ENCODE measurements at places on chromosomes 13 and 19.

- no peak for DNase-seq
Measured at GRCh38 chr13:52022356-52022755, 2.1 kb upstream of the UTP14C start.

DNA sequence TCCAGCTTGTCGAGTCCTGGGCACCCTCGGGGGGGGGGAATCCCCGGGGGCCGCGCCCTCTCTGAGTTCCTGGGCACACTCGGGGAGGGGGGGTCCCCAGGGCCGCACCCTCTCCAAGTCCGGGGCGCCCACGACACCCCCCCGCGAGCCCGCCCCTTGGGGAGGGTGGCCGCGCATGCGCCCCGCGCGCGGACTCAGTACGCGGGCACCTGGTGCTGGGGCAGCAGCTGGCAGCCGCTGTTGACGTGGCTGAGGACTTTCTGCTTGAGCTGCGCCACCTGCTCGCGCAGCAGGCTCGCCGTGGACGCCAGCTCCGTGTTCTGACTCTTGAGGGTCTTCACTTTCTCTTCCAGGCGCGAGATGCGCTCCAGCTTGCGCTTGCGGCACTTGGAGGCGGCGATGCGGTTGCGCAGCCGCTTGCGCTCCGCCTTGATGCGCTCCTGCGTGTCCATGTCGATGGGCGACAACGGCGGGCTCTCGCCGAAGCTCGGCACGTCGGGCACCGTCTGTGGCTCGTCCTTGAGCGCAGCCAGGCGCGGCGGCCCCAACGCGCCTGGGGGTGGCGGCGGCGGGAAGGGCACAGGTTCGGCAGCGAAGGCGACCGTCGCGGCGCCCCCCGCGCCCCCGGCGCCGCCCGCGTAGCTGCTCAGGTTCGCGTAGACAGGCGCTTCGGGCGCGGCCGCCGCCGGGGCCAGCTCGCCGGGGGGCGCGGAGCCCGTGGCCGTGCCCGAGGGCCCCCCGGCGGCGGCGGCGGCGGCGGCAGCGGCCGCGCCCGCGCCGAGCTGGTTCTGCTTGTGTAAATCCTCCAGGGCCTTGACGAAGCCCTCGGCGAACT, 958 bp downstream of the JUND start:
- DNase-seq, result peak; percentile 83

- no peak for DNase-seq
Measured at GRCh38 chr19:7333198-7334118, 15.3 kb upstream of the ARHGEF18 start.

DNA sequence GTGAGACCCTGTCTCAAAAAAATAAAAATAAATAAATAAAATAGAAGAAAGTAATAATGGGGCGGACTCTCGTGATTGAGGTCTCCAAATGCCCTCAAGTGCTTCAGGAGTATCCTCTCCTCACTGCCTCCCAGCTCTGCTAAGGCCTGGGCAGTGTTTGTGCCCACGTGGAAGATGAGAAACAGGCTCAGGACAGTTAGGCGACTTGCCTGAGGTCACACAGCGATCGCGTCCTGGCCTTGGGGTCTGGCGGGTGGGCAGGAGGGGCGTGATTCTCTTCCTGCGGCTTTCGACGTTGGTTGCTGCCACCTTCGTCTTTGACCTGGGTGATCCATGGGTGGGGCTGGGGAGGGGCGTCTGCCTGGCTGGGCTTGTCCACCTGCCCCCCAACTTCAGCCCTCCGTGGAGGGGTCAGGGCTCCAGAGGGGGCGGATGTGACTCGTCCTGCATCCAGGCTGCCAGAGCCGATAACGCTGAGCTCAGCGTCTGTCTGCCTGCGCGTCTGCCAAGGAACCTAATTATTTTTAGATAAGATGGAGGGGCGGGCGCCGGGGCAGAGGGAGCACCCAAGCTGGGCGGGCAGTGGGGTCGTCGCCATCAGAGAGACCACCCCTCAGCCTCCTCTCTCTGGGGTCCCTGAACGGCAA, 56.9 kb downstream of the NFIC start:
- DNase-seq, result no peak

GRCh38 chr19:32388393-32388855, 17.1 kb upstream of the DPY19L3 start:
- no peak for DNase-seq

DNA sequence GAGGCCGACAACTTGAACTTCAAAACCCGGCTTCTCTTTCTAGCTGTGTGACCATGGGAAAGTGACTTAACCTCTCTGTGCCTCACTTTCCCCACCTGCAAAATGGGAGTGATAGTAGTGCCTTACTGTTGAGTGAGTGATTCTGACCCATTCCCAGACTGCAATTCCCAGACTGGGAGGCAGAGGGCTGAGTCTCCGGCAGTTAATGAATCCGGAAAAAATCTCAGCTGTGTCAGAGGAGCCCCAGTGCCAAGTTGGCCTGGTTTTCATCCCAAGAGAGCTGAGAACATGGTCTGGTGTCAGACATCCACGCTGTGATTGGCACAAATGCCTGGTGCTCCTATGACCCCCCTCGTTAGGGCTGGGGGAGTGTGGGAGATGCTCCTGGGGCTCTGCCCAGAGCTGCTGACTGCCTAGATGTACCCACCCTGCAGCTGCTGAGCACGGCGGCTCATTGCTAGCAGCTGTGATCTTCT, 50.0 kb downstream of the PIN1 start:
- DNase-seq, result no peak

- no peak for DNase-seq
Measured at GRCh38 chr13:100536643-100537180, 51.9 kb downstream of the GGACT start.

- no peak for DNase-seq
Measured at GRCh38 chr19:15372891-15373301, 6.7 kb downstream of the AKAP8 start.

DNA sequence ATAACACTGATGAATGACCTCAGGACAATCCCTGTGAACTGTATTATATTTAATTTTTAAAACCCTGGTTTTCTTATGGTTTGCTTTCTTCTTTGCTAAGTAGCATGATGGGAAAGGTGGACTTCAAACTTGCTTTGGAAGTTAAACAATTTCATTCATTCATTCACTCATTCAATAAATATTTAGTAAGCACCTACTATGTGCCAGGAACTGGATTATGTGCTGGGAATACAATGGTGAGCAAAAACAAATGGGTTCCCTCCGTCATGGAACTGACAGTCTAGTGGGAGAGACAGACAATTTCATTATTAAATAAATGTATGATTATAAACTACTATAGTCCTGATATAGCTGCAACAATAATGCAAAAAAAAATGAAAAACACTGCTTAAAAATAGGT, 70.3 kb downstream of the USP12 start:
- DNase-seq, result no peak

DNA sequence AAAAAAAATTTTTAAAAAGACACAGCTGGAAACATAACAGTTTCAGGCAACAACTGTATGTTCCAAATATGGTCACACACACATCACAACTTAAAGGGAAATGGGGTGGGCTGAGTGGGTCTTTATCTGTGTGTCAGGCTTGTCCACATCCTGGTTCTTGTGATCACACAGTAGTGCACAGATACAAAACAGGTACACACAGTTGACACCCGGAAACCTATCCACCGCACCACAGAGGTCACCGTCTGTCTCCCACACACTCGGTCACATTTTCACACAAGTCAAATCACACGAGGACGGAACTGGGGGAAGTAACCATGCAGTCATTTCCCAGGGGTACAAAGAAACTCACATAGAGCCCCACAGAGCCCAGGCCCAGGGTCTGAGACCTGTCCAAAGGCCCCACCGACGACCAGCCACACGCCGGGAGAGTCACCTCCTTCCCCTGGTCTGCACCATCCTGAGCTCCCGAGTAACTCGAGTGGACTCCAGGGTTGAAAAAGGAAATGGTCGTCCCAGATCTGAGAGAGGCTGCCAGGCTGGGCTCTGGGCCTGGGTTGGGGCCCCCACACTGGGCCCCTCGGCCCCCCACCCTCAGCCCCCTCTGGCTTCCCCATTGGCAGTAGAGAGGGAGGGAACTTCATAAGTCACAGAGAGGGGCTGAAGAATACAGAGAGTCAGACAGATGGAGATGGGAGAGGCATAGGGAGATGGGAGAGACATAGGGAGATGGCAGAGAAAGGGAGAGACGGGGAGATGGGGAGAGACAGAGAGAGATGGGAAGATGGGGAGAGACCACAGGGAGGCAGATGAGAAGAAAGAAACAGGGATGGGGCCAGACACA, 1.3 kb upstream of the PPAN start:
- peak; percentile 77 for DNase-seq

GRCh38 chr19:3042621-3043267, 13.7 kb upstream of the TLE2 start:
- no peak for DNase-seq

DNA sequence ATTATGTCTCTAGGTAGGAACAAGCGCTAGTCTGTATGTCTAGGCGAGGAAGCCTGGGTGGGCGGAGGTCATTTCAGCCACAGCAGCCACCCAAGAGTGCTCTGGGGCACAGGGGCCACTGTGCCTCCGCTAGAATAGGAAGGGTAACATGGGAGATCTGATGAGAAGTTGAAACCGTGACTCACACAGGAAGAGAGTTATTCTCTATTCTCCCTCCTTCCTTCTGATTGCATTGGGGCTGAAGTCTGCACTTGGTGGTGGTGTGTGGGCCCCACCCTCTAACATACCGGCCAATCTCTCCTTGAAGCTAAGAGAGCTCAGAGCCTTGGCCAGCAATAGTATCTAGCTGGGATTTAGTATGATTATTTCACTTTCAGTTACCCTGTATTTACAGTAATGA, 20.3 kb upstream of the GGACT start:
- DNase-seq, result peak; percentile 81

DNA sequence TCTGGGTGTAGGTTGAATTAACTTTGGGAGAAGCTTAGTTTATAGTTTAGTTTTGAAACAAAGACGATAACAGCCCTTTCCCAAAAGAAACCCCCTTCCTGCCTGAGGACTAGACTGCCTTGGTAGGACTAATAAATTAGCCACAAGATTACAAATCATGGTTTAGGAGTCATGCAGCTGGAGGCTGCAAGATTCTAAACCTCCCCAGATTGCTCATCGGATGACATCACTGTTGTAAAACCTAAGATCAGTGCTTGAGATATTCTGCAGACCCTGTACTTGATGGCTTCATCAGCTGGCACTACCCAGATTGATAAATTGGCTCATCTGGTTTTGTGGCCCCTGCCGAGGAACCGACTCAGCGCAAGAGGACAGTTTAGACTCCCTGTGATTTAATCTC, 35.9 kb upstream of the MPHOSPH8 start:
- no peak for DNase-seq

GRCh38 chr19:8192221-8192820, 16.8 kb upstream of the CERS4 start:
- no peak for DNase-seq

GRCh38 chr13:107743526-107743925, 471.8 kb downstream of the LIG4 start:
- no peak for DNase-seq

DNA sequence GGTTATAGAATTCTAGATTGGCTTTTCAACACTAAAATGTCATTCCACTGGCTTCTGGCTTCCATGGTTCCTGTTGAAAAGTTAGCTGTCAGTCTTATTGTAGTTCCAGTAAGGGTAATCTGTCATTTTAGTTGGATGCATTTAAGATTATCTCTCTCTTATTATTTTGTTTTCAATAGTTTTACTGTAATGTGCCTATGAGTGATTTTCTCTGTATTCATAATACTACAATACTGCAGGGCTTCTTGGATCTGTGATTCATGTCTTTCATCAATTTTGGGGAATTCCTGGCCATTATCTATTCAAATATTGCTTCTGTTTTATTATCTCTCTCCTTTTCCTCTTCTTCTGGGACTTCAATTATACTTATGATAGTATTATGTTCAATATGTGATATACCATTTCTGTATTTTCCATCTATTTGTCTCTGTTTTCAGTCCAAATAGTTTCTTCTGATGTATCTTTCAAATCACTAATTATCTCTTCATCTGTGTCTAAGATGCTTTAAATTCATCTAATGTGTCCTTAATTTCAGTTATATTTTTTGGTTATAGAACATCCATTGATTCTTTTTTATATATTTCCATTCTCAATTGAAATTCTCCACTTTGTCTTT, 101.5 kb downstream of the KCTD15 start:
- no peak for DNase-seq

DNA sequence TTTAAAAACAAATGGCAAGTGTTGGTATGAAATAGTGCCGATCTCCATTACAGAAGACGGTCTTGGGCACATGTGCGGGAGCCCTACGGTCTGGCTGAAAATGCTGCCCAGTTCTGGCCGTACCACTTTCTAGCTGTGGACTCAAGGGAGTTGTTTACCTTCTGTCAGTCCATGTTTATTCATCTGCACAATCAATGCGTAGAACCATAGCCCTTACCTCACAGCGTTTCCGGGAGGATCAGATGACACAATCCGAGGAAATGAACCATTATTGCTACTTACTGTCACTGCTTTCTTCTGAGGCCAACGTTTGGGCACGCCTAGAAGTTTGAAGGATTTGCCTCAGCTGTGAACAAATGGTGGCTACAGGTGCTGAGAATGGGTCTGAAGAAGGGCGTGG, 31.2 kb downstream of the GADD45B start:
- no peak for DNase-seq

DNA sequence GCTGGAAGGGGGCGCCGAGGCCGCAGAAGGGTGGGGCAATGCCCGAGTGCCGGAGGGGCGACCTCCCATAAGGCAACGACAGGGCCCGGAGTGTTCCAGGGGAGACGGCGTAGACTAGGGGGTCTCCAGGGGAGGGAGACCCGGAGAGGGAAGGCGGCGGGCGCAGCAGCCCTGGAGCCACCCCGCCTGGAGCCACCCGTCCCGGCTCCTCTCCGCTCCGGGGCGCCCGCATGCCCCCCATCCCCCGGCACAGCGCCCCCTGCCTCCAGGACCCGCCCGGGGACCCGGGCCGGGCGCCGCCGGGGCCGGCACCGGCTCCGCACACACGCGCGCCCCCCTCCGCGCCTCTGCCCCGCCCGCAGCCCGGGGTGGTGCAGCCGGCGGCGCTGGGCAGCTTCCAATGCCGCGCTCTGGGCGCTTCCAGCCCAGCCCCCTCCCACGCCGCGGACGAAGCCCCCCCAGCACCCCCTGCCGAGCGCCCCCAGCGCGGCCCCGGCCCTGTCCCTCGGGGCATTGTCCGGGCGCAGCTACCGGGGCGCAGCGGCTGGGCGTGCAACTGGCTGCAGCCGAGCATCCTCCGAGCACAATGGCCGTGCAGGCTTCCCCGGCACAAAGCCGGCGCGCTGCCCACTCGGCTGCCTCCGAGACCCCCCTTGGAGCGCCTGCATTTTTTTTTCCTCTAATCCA, 519 bp downstream of the PTPRS start:
- no peak for DNase-seq

- no peak for DNase-seq
Measured at GRCh38 chr19:17866312-17866963, 5.3 kb upstream of the SLC5A5 start.

DNA sequence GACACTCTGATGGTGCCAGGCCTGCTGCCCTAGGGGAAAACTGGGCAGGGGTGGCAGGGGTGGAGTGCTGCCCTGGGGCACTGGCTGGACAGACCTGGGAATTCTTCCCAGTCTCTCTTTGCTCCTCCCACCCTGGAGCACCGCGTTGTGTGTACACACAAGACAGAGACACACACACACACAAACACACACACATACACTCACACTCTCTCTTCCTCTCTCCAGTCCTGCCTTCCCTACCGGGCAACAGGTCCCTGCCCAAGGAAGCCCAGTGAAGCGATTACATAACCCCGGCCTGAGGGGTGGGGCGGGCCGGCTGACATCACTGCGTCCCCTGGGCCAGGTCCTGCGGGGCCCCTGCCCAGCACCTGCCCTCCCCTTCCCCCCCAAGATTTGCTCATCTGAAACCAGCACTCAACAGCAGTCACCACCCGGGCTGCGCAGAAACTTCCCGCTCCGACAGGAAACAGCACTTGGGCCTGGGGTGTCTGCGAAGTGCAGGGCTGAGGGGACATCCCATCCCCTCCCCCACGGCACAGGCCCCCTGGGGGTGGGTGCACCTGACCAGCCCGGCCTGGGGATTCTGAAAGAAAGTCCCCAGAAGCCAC, 1.2 kb downstream of the MKNK2 start:
- peak; percentile 54 for DNase-seq
